Naive B cell (primary cell): ENCODE measurements at places on chromosomes 1 and 21. TPM values are rescaled to one million over a fixed set of nuclear protein-coding genes. Genes with fewer than 3 reads are reported as not detected.
A peak's percentile ranks its signal among the peaks of the same experiment; 100 is the strongest.

- H3K4me3 ChIP-seq, result no peak overlapping the region
- H3K4me1 ChIP-seq, result no peaks in the 10 kb centered on the region
- H3K27ac ChIP-seq, result peak overlapping the region; percentile 59
- DNase-seq, result no peak
Measured at GRCh38 chr1:54394104-54394503, 12.1 kb downstream of the SSBP3 start.

DNA sequence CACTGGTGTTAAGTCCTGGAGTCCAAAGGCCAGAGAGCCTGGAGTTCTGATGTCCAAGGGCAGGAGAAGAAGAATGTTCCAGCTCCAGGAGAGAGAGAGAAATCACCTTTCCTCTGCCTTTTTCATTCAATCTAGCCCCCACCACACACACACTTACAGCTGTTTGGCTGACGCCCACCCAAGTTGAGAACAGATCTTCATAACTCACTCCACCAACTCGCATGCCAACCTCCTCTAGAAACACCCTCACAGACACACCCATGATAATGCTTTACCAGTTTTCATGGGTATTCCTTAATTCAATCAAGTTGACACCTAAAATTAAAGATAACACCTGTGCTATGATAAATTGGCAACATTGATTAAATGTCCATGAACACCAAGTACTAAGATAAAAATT, 42.0 kb downstream of the MNDA start:
- no peak overlapping the region for H3K27ac ChIP-seq
- no peaks in the 10 kb centered on the region for H3K36me3 ChIP-seq
- H3K4me1 ChIP-seq, result no peaks in the 10 kb centered on the region

- H3K4me1 ChIP-seq, result peaks cover 52% of the 10 kb centered on the region
- peak within 1 kb of the TSS; percentile 97 for H3K4me3 ChIP-seq
- H3K27me3 ChIP-seq, result no peaks in the 10 kb centered on the region
- peaks cover 16% of the 10 kb centered on the region for H3K36me3 ChIP-seq
Measured at GRCh38 chr1:182588500-182589396, at the start of gene RNASEL. Gene RNASEL, minus strand, starts transcription at chr1:182589256. Its CDS starts 2,450 bp downstream, at chr1:182586806.

DNA sequence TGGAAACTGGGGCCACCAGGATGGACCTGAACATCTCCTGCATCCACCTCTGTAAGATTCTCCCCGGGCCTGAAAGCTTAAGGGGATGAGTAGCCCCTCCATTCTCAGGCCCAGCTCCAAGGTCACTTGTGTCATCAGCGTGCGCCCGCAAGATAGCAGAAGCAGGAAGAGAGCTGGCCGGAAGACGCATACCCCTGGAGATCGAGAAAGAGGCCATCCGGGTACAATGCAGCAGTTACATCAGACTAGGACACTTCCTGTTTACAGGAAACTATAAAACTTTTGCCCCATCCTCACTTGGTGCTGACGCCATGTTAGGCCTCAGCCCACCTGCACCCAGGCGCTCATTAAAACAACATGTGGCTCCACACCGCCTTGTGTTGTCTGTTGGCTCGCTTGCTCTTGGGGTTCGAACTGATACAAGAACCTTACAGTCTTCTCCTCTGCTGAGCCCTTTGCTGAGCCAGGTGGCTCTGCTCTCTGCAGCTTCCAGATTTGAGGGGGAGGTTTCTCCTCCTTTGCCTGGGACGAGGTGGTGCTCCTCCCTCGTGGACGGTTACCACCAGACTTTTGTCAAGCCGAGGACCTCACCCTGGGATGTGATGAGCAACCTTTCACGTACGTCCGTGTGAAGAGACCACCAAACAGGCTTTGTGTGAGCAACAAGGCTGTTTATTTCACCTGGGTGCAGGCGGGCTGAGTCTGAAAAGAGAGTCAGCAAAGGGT, 277.5 kb upstream of the C1orf174 start:
- H3K4me1 ChIP-seq, result no peaks in the 10 kb centered on the region
- no peak overlapping the region for H3K27ac ChIP-seq
- H3K36me3 ChIP-seq, result no peaks in the 10 kb centered on the region
- H3K27me3 ChIP-seq, result peaks cover 3% of the 10 kb centered on the region
- no peak for DNase-seq
- H3K4me3 ChIP-seq, result no peak overlapping the region

DNA sequence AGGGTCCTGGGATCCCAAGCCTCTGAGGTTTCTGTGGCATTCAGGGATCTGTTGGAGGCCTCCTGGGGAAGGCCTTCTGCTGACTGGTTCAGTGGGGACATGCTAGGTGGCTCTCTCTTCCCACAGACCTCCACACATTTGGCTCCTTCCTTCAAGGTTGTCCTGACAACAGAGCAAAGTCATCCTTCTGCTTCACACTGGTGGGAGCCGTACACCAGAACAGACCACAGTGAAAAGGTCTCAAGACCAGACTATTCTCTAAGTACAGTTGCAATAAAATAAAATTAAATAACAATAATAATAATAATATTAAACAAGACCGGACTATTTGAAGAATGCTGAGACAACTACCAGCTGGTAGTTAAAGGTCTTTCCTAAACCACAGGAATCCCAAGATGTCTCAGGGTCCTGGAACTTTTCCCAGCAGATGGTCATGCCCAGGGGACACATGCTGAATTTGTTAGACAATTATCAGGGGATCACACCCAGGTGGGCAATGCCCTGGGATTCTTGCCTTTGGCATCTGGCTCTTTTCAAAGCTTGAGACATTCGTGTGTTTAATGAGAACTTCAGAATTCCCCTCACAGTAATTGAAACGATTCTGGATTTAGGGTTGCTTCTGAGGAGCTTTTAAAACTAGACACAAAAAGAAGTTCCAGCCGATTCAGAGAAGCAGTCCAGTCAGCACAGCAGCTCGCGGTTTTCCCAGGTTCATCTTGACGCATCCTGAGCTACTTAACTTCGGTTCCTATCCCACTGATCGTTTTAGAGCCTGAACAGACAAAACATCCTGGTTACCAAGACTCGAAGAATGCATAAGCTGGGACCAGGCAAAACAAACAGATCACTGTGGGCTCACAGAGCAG, 22.9 kb downstream of the HTR1D start:
- no peaks in the 10 kb centered on the region for H3K4me1 ChIP-seq
- H3K36me3 ChIP-seq, result no peaks in the 10 kb centered on the region
- H3K27ac ChIP-seq, result no peak overlapping the region
- H3K27me3 ChIP-seq, result peaks cover 17% of the 10 kb centered on the region

DNA sequence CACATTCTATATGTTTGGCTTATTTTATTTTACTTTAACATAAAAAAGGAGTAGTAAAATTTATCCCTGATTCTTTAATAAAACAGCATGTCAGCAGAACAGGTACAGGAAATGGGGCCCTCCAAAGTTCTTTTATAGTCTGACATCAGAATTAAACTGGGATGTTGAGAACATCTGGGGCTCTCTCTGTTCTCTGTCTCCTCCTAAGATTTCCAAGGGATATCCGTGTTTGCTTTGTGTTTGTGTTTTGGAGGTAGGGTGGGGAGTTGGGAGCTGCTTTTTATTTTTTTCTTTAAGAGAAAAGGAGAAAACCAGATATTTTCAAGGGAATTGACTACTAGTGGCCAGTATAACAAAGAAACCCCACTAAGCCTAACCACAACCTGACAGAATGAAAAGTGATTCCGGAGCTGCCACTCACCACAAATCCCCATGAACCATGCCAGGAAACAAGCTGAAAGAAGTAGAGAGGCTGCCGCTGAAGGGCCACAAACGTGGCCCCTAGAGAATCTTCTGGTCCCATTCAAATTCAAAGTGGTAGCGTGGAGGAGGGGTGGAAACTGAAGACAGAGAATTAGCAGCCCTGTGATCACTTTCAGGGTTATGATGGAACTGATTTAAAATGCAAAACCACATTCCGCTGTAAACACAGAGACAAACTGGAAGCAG, 369.6 kb upstream of the ADGRL2 start:
- H3K27ac ChIP-seq, result no peak overlapping the region
- H3K4me3 ChIP-seq, result no peak overlapping the region
- no peaks in the 10 kb centered on the region for H3K36me3 ChIP-seq

DNA sequence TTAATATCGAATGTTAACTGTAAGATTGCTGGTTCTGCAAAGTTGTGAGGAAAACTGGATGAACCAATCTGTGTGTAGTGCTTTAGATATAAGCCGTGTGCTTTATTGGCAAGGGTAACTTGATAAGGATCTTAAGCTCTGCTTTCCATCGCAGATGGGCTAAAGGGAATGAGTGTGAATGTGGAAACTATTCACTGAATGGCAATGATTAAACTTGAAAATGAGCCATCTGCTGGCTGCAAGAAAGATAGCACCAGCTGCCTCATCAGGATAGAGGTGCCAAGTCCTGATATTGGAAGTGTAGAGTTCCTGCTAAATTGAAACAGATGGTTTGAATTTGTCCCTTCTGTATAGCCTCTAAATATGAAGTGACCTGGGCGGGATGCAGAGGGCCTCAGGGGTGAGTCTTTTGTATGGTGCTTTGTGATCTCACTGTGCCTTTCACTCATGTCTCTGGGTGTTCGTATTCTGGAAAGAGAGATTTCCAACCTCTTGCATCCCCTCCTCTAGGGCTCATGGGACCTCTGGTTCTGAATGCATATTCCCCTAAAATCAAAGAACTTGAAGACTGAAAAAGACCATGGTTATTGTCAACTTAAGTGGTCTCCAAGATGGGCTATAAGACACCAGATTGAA, 9.2 kb downstream of the FCRL3 start:
- H3K36me3 ChIP-seq, result peaks cover 36% of the 10 kb centered on the region
- no peaks in the 10 kb centered on the region for H3K27me3 ChIP-seq
- no peak overlapping the region for H3K27ac ChIP-seq
- H3K4me3 ChIP-seq, result peak overlapping the region; percentile 40

OR2L8 gene
- polyA plus RNA-seq, result 0.74 TPM
